ENCODE measurements at places on chromosomes 7 and 10.

- DNase-seq = no peak
Measured at GRCh38 chr10:51620131-51620530, 79.3 kb downstream of the CSTF2T start.

DNA sequence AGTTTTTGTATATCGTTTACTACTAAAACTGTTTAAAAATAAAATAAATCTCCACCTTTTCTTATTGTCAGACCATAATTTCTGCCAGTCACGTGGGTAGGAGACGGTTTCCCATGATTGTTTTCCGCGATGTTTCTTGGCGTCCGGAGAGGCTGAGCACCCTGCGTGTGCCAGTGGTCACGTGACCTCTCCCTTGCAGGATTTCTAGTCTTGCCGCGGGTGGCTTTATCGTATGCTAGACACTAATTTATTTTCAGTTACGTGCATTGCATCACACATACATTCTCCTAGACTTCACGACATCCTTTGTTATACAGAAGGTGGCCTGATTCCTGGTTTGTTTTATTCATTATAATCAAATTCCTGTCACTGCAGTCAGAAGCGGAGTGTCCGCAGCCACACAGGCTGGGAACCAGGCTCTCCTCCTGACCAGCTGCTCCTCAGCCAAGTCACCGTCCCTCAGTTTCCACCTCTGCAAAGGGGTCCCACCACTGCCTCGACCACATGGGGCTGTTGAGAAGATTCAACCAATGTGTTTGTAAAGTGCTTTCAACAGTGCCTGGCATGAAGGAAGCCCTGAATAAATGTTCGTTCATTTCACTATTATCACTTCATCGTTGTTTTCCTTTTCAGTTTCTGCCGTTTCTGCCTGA is 203.2 kb upstream of the PPP2R2D start:
- DNase-seq = no peak

DNA sequence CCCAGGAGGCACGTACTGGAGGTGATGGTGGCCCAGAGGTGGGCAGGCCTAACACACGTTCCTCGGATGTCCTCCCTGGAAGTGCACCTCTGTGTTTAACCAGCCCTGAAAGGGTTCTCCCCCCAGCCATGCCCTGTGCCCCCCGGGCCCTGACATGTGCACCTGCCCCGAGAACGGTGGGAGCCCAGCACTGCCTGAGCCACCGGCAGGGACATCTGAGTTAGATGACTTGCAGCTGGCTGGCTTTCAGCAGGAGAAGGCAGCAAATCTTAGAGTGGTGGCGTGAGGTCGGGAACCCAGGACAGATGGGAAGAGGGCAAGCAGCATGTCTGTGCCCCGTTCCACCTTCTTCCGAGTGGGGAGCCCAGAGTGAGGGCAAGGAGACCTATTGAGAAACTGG is 291.8 kb downstream of the TCERG1L start:
- no peak for DNase-seq

DNA sequence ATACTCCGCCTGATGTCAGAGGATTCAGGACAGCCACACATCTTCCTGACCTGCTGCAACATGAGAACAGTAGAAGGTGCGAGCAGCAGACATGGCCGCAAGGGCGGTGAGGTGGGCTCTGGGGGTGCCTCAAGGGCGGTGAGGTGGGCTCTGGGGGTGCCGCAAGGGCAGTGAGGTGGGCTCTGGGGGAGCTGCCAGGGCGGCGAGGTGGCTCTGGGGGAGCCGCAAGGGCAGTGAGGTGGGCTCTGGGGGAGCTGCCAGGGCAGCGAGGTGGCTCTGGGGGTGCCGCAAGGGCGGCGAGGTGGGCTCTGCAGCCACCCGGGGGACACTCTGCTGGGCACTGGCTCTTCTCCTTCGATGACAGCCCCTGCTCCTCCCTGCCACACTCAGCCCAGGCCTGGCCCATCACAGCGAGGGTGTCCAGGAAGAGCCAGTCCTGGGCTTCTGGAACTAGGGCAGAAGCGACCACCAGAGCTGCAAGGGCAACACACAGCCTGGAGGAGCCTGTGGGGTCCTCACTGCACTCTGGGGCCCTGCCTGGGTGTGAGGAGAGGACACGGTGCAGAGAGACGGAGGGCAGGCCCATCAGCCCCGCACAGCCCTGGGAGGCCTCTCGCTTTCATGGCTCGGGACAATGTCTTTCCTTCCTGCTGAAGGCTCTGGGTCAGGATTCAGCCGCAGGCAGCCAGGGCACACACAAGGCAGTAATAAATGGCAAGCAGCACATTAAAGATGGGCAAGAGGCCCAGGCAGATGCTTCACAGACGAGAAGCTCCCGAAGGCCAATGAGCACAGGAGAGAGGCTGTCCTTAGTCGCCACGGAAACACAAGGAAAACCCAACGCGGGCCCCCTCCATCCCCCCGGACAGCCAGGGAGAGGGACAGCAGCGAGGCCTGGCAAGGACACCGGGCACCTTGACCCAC is 42.5 kb downstream of the STK32C start:
- no peak for DNase-seq

DNA sequence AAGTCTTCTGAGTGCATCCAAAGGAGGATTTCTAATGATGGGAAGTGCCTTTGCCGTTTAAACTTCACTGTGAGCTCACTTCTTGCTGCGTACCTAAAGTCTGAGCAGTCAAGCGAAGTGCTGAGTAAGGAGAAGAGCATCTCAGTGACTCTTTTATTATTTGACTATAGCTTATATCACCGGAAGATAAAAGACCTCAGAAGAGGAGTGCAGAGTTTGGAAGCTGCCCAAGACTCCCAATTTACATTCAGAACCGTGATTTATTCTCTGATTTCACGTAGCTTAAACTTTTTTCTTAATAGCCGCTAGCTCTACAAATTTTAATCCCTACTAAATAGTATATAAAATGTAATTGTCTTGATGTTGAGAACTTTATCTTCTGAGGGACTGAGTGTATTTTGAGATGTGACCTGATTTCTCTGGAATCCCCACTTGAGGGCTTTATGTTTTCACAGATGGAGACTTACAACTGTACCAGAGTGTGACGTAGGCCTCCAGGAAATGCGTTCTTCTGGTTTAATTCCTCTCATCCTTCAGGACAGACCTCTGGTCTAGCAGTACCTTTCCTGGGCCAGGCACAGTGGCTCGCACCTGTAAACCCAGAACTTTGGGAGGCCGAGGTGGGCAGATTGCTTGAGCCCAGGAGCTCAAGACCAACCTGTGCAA is 51.1 kb downstream of the CAMK1D start:
- no peak for DNase-seq

DNA sequence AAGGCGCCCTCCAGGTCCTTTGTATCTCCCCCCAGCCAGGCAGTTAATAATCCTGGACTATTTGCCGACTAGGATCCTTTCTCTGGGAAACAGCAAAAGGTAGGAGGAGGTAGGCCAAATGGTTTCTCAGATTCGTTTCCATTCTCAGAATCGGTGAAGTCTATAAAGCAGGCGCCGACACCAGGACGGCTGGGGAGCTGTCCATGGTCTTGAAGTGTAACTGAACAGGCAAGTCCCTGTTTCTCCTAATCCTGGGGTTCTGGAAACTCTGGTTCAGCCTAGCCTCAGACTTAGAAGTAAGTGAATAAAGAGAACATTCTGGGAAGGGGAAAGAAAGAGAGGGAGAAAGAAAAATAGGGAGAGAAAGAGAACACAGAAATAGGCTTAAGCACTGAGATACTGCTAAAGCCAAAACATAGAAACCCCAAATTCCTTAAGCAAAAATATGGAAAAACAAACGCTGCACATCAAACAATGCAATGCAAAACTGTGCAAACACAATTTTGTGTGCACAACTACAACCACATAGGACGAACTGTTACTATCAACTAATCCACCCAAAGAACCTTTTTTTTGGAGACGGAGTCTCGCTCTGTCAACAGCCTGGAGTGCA is 11.1 kb upstream of the INA start:
- peak; percentile 76 for DNase-seq

- DNase-seq = no peak
Measured at GRCh38 chr10:87579563-87579962, 74.9 kb downstream of the MINPP1 start.

GRCh38 chr10:117541909-117542705 is 439 bp upstream of the EMX2 start:
- peak; percentile 41 for DNase-seq

GRCh38 chr10:53754596-53755250 is 982.1 kb upstream of the MBL2 start:
- DNase-seq = peak; percentile 13

GRCh38 chr10:28991333-28992270 is 297.3 kb upstream of the LYZL1 start:
- peak; percentile 68 for DNase-seq

- peak; percentile 65 for DNase-seq
Measured at GRCh38 chr7:151276666-151277590, 28.4 kb upstream of the SMARCD3 start.

- no peak for DNase-seq
Measured at GRCh38 chr10:129048513-129048912, 418.5 kb upstream of the MGMT start.

- DNase-seq = no peak
Measured at GRCh38 chr7:115273139-115273772, 351.4 kb downstream of the MDFIC start.

GRCh38 chr7:121235201-121235600 is 93.6 kb upstream of the WNT16 start:
- no peak for DNase-seq

- no peak for DNase-seq
Measured at GRCh38 chr10:130128062-130128781, 8.0 kb upstream of the GLRX3 start.

- peak; percentile 30 for DNase-seq
Measured at GRCh38 chr10:13001041-13001886, at the start of gene CCDC3. Gene CCDC3 (minus strand): TSS chr10:13001713. CDS start chr10:13001570, 143 bp downstream.

- DNase-seq = peak; percentile 19
Measured at GRCh38 chr7:79132844-79133451, 320.5 kb downstream of the MAGI2 start.

DNA sequence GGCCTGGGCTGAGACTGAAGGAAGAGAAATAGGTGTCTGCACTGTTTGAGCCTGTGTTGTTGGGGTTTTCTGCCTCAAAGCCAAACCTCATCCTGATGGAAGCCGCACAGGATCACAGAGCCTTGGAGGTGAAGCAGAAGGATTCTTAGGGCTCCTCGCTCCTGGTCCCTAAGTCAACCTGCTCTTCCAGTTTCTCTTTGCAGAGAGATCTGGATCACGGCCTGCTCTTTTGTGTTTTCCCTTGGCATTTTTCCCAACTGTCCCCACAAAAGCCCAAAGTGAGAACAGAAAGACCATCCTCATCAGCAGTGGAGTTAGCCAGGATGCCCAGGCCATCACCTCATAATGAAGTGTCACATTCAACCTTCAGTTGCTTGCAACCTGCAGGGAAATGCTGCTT is 20.3 kb upstream of the PPIA start:
- no peak for DNase-seq

- no peak for DNase-seq
Measured at GRCh38 chr10:1293636-1294435, 237.7 kb downstream of the WDR37 start.

- no peak for DNase-seq
Measured at GRCh38 chr7:12571691-12572090, 1.2 kb downstream of the SCIN start.

DNA sequence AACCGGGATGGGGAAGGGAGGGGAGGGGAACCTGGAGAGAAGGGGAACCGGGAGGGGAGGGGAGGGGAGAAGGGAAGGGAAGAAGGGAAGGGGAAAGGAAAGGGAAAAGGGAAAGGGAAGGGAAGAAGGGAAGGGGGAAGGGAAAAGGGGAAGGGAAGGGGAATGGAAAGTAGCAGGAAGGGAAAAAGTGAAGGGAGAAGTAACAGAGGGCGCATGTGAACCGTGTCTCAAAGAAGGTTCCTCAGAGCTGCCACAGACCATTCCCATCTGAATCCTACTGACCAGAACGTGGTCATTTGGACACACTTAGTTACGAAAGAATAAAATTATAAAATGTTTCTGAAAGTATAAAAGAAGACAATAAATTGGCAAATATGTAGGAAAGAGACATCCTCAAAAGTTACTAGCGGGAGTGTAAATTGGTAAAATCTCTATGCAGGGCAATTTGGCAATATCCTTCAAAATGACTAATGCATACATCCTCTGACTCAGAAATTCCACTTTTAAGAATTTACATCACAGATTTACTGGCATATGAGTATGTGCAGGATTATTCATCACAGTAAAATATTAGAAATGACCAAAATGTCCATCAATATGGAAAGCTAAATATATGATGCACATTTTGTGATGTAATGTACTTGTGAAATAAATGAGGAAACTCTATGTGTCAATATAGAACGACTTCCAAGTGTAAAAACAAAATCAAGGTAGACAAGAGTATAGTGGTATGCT is 12.9 kb downstream of the C10orf67 start:
- DNase-seq = peak; percentile 78

DNA sequence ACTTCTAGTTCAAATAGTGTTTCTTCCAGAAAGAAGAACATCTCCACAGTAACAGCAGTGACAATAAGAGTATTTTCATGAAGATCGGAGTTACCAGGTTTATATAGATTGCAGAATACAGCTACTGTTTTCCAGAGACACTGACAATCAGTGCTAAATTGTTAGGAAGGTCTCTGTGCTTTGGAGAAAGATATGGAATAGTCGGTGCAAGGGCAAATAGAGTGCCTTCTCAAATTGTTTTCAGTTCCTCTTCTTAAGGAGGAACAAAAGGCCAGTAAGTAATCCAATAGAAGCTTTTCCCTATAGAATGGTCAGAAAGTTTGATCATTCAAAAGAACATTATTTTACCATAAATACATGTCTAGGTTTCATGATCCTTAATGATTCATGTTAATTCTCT is 2.6 kb upstream of the KIAA1217 start:
- DNase-seq = no peak

- no peak for DNase-seq
Measured at GRCh38 chr10:93313798-93314197, 168.3 kb downstream of the MYOF start.

- no peak for DNase-seq
Measured at GRCh38 chr7:119562839-119563238, 710.1 kb upstream of the KCND2 start.

- no peak for DNase-seq
Measured at GRCh38 chr10:128050936-128051335, 75.3 kb downstream of the MKI67 start.

DNA sequence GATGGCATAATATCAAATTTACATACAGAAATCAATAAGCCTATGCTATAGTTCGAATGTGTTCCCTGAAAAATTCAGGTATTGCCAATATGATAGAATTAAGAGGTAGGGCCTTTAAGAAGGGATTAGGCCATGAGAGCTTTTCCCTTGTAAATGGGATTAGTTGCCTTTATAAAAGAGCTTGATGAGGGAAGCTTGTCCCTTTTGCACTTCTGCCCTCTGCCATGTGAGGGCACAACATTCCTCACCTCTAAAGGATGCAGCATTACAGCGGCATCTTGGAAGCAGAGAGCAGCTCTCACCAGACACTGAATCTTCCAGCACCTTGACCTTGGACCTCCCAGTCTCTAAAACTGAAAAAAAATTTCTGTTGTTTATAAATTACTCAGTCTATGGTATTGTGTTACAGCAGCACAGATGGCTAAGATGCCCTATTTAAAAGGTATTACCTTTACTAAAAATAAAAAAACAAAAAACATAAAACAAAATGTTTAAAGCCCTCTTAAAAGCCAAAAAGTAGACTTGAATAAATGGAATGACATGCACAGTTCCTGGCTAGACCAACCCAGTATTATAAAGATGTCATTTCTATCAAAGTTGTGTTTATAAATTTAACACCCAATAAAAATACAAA is 909.6 kb downstream of the REEP3 start:
- no peak for DNase-seq

Measured in mesenchymal stem cell (in vitro differentiated cells and primary cell).